Fibroblast of the aortic adventitia (primary cell): ENCODE measurements at places on chromosomes 2 and 18. TPM values are rescaled to one million over a fixed set of nuclear protein-coding genes. Genes with fewer than 3 reads are reported as not detected.

The REG1B gene
- not detected in 2 replicates for total RNA-seq

The KATNAL2 gene
- total RNA-seq = 2.7 and 10.4 TPM in 2 replicates

The FIGN gene
- 2.5 and 4.1 TPM in 2 replicates for total RNA-seq

The RAB27B gene
- 1.7 and 38.0 TPM in 2 replicates for total RNA-seq

The UGT1A10 gene
- total RNA-seq = 0.41 TPM in 1 of 2 replicates, not detected in the other

- no peak for DNase-seq
Measured at GRCh38 chr2:52964916-52965530, 802.6 kb upstream of the CHAC2 start.

- DNase-seq = no peak
Measured at GRCh38 chr2:25310709-25310964, 31.1 kb downstream of the DNMT3A start.

GRCh38 chr2:119190321-119191111, 32.0 kb upstream of the C1QL2 start:
- DNase-seq = no peak

GRCh38 chr2:135965756-135966155, 19.7 kb downstream of the DARS1 start:
- DNase-seq = no peak

DNA sequence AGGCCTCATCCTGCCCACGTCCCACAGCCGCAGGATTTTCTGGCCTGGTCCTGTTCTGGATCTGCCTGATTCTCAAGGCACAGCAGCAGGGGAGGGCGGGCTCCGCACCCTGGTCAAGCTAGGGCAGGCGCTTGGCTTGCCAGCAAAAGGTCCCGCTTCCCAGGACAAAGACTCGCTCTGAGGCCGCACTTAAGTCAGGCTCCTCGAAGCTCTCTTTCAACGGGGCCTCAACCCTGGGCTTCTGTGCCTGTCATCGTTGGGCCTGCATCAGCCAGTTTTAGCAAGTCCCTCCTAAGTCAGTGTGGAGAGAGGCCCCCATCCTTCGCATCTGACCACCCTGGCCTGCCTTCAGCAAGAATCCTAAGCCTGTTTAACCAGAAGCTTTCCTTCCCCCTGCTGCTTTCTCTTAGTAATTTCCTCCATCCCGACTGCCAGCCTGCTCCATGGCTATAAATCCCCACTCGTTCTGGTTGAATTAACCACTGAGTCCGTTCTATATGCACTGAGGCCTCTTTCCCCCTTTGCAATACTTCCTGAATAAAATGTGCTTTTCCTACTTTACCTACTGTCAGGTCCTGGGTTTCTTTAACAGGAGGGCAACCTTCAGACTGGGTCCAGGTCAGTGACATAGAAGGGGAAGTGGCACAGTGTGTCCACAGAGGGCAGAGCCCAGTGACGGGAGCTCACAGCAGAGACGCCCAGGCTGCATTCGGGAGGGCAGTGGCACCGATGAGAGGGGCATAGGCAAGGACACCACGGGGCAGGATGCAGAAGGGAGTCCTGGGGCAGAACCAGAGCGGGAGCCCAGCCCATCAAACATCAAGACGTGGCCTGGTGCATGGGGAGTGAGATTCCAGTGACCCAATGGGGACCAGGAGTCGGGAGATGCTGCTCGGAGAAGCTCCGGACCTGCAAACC, 62.7 kb downstream of the SP110 start:
- DNase-seq = no peak

GRCh38 chr2:145325485-145325884, 805.6 kb upstream of the ZEB2 start:
- no peak for DNase-seq

DNA sequence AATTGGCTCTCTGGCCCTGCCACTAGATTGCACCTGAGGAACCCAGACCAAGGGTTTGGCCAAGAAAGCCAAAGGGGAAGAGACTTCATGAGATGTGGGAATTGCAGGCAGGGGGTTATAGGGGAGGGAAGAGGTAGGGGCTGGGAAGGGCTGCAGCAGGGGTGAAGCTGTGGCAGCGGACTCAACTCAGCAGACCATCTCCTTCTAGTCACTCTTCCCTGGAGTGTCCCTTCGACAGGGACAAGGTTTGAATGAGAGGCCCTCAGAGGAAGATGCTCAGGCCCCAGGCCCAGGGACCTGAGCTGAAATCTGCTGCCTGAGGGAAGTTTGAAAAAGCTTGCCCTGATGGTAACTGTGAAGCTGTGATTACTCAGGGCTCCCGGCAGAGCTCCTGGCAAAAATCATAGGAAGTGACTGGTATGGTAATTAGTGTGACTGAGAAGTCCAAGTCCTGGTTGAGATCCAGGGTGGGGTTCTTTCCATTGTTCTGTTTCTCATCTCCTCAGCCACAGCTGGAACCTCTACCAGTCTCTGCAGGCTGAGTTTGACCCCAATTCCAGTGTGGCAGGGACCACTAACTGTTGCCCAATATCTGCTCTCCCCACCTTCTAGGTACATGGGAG, 300.9 kb downstream of the CYP26B1 start:
- peak; percentile 82 for DNase-seq

DNA sequence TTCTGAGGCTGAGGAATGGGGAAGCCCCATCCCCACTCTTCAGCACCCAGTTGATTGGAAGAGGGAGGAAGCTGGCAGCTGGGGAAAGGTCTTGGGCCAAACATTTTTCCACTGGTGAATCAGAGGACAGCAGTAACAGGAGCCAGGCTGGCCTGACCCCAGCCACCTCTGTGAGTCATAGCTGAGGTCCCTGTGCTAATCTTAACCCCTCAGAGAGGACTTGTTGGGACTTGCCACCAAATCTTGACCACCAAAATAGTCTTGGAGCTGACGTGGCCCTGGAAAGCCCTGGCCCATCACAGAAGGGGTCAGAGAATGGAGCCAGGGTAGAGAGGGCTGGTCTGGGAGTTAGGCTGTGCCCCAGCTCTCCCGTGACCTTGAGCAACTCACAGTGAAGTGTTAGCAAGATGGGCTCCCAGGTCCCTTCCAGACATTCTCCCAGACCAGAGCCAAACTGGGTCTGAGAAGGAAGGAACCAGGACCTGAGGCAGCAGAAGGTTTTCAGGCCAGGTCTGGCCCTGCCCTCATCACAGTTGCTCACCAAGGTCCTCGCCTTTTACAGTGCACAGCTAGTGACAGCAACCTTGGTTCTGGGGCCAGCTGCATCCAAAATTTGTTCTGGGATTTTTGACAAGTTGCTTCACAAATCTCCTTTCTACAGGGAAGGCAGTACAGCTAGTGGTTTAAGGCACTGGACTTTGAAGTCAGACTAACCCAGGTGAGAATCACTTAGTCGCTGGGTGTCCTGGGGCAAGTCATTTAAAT, 266.6 kb downstream of the CYP26B1 start:
- peak; percentile 79 for DNase-seq

- DNase-seq = peak; percentile 99
Measured at GRCh38 chr2:234679741-234680687, 183.1 kb upstream of the ARL4C start.

- no peak for DNase-seq
Measured at GRCh38 chr18:4870177-4870773, 326.8 kb downstream of the AKAIN1 start.

- DNase-seq = no peak
Measured at GRCh38 chr2:223363085-223363484, 239.1 kb downstream of the SCG2 start.
